ENCODE measurements at places on chromosomes 16 and 17. TPM values are rescaled to one million over a fixed set of nuclear protein-coding genes. Genes with fewer than 3 reads are reported as not detected.

GRCh38 chr17:49600949-49601348 lies 25.3 kb downstream of the NXPH3 start:
- DNase-seq: no peak

GRCh38 chr16:25925421-25925820 lies 233.7 kb downstream of the HS3ST4 start:
- no peak for DNase-seq

The KRTAP17-1 gene
- not detected for polyA plus RNA-seq

GRCh38 chr16:35748621-35749252 lies 2289.3 kb downstream of the TP53TG3F start:
- DNase-seq: no peak

GRCh38 chr17:2693561-2694380 lies 17.8 kb downstream of the CLUH start:
- no peak for DNase-seq

Data from hindlimb muscle (tissue), 1 donor.